ENCODE measurements at places on chromosomes 1 and 21.

DNA sequence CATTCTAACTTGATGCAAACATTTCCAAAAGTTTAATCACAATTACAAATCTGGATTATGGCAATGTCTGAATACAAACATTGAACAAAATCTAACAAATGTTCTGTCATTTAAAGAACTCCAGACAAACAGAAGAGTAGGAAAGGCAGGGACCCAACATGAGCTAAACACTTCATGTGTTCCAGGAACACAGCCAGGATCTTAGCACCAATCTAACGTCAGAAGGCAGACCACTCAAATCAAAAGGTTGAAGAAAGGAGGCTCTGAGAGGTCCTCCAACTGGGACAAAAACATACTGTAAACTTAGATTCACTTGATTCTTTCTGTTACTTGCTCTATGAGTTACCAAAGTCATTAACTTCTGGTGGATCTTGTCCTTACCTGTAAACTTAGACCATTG, 374.0 kb downstream of the NEGR1 start:
- no peak for DNase-seq

DNA sequence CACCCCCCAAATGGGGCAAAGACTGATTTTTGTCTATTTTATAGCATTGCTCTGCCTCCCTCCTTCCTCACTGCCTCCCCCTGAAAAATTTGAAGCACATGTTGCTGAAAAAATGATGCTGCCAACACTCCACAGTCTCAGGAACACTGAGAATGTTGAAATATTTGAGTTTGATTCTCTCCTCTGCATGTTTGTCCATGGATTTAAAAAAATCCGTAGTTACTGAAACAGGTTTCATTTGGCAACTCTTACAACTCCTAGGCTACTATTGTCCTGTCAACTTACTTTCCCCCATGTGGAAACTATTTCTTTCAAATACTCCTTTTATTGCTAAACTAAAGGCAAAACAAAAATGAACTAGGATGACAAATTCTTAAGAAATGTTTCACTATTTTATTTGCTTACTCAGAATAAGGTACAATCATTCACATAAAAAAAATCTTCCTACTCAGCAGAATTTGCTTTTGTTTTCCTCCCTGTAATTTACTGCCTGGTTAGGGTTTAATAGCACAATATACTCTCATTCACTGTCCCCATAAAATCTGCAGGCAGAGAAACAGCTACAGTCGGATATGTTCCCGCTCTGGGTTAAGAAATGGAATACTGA, 50.2 kb downstream of the C21orf91 start:
- DNase-seq = no peak

GRCh38 chr1:165686971-165687433, 11.4 kb downstream of the ALDH9A1 start:
- peak; percentile 20 for DNase-seq

GRCh38 chr1:160117709-160118183, 2.2 kb downstream of the ATP1A2 start:
- no peak for DNase-seq

DNA sequence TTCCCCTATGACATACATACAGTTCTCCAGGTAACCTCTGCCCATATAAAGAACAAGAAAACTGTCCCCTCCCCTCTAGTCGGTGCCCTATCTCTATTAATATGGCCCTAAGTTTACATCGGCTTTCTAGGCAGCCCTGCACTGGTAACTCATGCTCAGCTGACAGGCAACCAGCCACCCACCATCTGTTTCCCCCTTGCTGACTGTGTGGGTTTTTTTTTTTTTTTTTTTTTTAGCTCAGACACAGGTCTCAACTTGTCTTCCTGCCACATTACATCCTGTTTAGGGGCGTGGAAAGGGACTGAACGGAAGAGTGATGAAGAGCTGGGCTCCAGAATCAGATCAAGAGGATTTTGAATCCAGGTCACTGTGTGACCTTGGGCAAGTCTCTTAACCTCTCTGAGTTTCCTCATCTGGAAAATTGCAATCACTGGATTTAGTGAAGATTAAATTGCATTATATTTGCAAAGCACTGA, 14.0 kb downstream of the LAPTM5 start:
- DNase-seq = peak; percentile 72

- DNase-seq = no peak
Observed at GRCh38 chr1:18636596-18637508, 6.2 kb downstream of the PAX7 start.

GRCh38 chr1:10339815-10340214, 59.0 kb upstream of the PGD start:
- no peak for DNase-seq

DNA sequence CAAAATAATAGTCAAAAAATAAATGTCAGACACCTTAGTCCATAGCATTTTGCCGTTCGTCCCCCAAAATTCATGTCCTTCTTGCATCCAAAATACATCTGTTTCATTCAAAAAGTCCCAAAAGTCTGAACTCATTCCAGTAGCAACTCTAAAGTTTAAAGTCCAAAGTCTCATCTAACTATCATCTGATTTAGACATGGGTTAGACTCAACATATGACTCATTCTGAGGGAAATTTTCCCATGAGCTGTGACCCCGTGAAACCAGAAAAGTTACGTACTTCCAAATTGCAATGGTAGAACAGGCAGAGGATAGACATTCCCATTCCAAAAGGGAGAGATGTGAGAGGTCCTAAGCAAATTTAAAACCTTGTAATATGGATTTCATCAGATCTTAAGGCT, 48.6 kb upstream of the CACHD1 start:
- no peak for DNase-seq

- no peak for DNase-seq
Observed at GRCh38 chr1:187762118-187762517, 933.4 kb downstream of the PLA2G4A start.

DNA sequence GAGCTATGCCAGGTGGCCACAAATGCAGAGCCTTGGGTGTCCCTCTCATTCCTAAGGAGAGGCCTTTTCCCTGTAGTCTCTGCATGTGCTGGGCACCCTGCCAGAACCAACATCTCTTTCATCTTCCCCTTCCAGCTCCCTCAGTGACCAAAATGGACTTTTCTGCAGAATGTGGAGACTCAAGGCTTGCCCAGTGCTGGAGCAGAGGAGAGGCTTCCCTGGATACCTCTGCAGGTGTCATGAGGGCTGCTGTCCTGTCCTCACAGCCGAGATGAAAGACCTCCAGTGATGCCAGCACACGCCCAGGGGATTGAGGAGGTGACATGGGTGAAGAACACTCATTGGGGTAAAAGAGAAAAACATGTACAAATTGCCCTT, 347.0 kb upstream of the AJAP1 start:
- DNase-seq = no peak

- DNase-seq = no peak
Observed at GRCh38 chr1:154713005-154713404, 105.0 kb upstream of the ADAR start.

- no peak for DNase-seq
Observed at GRCh38 chr1:80846966-80847365, 953.8 kb upstream of the ADGRL2 start.

- no peak for DNase-seq
Observed at GRCh38 chr1:201346337-201346939, 31.0 kb downstream of the TNNT2 start.

DNA sequence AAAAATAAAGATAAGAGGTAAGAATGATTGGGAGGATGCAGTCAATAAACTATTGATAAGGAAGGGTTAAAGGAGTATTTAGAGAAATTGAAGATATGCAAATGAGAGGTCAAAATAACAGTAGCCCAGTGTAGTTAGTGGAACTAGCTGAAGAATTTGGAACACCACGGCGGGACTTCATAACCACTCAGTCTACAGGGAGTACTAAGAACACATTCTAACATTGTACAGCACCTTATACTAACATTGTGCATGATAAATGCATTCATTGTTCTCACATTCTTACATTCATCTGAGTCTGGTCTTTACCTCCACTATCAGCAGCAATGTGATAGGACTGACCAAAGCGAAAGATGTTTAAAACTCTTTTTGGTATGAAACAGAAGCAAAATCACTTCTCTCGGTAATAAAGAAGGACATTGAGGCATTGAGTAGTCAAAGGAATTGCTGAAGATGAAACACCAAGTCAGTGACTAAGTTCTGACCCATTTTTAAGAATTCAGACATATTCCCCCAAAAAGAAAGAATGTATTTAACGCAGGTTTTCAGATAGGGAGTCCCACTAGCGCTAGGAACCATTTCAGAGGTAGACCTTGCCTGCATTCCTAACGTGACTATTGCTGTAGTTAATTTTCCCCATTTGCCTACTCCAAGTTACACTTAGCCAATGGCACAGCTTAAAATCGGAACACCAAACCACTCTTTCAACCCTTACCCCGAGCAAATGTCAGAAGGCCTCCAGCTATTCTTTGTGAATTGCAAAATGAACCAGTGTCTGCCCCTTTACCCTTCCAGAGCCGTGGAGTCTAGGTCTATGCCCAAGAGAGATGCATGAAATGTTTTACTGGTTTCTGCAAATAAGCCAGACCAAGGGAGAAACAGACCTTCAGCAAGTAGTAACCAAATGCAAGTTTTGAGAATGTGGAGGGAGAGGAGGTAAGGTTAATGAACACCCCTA, 108.8 kb upstream of the IRF2BP2 start:
- DNase-seq = no peak

GRCh38 chr1:51439053-51439452, 80.0 kb downstream of the EPS15 start:
- no peak for DNase-seq

DNA sequence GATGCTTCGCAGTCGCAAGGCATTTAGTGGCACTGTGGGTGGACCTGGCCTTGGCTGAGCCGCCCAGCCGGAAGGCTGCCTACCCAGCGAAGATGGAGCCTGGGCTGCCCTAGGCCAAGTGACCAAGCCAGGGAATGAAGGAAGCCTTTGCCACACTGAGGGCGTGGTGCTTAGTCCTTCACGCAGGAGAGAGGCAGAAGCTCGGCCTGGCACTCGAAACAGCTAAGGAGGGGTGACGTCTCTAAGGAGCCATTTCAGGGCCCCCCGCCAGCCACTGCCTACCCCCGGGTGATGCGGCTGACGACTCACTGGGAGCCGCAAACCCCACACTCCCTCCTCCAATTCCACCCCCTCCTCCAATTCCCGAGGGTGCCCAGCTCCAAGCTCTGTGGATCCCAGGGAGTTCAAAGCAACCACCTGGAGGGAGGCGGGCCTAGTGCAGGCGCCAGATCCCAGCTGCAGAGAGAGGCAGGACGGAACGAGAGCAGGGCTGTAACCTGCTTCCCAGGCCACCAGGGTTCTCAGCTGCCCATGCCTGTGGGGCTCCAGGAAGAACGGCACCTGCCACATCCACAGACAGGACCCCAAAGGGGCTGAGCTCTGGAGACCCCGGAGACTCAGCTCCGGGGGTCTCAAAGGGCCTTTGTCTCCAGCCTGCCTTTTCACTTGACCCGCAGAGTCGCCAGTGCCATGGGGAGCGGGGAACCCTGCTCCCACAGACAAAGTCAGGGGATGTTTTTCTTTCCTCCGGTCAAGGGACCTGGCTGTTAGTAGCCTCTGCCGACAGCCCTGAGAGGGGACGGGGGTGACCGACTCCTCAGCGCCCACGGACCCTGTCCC, 75.8 kb downstream of the ARHGEF16 start:
- DNase-seq = no peak

GRCh38 chr1:246930830-246931548, 759 bp downstream of the AHCTF1 start:
- peak; percentile 53 for DNase-seq

GRCh38 chr1:42942444-42942843, 16.2 kb downstream of the SLC2A1 start:
- DNase-seq = no peak

DNA sequence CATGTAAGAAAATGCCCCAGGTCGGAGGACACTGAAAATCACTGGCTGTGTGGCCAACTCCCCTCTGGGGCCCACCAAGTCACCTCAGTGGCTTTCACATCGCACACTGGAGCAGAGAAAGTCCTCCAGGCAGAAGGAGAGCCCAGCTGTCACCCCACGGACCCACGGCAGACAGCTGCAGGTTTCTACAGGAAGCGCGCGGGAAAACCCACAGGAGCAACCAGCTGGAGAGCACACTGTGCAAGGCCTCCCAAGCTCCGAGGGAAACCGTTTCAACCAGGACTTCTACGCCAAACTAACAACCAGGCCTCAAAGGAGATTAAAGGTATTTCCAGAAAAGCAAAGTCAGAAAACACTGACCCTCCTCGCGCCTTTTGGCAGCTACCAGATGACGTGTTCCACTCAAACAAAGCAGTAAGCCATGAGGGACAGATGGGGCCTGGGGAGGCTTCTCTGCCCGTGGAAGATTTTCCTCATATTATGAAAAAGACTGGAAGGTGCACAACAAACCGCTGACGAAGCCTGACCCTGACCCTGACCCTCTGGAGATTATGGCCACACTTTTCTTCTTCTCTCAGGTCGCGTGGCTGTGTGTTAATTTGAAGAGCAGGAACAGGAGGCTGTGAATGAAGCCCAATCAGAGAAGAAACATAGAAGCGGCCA, 21.0 kb downstream of the WDR4 start:
- no peak for DNase-seq

DNA sequence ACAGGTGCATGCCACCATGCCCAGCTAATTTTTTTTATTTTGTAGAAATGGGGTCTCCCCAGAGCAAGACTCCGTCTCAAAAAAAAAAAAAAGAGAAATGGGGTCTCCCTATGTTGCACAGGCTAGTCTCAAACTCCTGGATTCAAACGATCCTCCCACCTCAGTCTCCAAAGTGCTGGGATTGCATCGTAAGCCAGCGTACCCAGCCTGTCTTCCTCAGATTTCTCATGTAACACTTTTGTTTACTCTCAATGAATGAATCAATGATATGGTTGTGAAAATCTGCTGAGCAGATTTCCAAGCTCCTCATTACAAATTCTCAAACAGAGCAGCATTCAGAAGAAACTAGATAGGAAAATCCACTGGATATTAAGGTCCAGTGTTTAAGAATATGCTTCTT, 6.6 kb downstream of the CMPK1 start:
- DNase-seq = no peak

DNA sequence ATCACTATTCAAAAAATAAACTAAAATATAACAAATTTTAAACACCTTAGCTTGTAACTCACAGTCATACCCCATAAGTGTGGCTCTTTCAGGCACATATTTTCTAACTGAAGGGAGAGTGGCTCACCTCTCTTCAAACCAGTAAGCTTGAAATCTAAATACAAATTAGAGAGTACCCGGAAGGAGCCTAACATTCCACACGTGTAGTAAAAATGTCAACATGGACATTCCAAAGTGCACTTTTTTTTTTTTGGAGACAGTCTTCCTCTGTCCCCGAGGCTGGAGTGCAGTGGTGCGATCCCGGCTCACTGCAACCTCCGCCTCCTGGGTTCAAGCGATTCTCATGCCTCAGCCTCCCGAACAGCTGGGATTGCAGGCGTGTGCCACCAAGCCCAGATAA, 275.6 kb upstream of the ADGRL2 start:
- DNase-seq = no peak

DNA sequence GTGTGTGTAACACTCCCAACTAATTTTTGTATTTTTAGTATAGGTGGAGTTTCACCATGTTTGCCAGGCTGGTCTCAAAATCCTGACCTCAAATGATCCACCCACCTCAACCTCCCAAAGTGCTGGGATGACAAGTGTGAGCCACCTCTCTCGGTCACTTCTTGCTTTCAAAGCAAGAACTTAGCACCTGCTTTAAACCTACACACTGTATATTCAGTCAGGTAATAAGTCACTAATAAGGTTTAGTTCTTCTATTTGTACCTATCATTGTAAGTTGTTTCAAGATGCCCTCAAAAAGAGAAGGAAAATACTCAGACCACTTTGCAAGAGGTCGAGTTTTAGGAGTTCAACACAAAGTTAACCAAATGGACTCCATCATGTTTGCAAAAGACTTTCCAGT, 431.3 kb downstream of the MRPL39 start:
- DNase-seq = no peak

- peak; percentile 33 for DNase-seq
Observed at GRCh38 chr21:35925497-35925896, 134.8 kb downstream of the SETD4 start.

- DNase-seq = no peak
Observed at GRCh38 chr21:45517249-45518065, 24.8 kb downstream of the SLC19A1 start.

GRCh38 chr1:228465571-228466146, 21.5 kb upstream of the RNF187 start:
- DNase-seq = no peak
